Stimulated activated CD4-positive, alpha-beta T cell treated with anti-CD3 and anti-CD28 coated beads, Interleukin-1b, Interleukin-23, amount 100 ng/mL, for 1 hour (primary cell): ENCODE measurements at places on chromosomes 16 and 17.

GRCh38 chr16:14121142-14121541 is 50.0 kb downstream of the MRTFB start:
- no peak for DNase-seq

DNA sequence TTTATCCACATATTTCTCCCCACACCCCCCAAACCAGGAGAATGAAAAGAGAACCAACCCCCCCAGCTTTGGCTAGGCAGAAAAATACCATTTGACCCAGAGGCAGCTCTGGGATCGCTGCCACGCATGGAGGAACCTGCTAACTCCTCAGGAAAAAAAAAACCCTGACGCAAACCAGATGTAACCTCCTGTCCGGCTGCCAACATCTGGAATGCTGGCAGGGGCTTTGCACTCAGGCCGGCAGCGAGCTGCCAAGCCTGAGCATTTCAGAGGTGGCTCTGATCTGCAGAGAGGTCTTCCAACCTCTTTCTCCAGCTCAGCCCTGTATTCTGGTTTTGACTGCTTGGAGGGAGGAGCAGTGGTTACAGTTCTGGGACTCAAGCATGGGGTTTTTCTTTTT is 8.2 kb downstream of the IGFBP4 start:
- no peak for DNase-seq

- DNase-seq: no peak
Observed at GRCh38 chr17:59631276-59631675, 11.6 kb downstream of the CLTC start.

GRCh38 chr17:77600346-77600745 is 358.2 kb upstream of the TNRC6C start:
- no peak for DNase-seq
